ENCODE measurements at places on chromosomes 1 and 21.

GRCh38 chr1:46675549-46676314 is 4.1 kb downstream of the TEX38 start:
- no peak for DNase-seq

- DNase-seq = no peak
These were observed 131.5 kb upstream of the SLC44A3 start for GRCh38 chr1:94688646-94689045.

- no peak for DNase-seq
These were observed 14.7 kb downstream of the RAB42 start for GRCh38 chr1:28606771-28607170.

DNA sequence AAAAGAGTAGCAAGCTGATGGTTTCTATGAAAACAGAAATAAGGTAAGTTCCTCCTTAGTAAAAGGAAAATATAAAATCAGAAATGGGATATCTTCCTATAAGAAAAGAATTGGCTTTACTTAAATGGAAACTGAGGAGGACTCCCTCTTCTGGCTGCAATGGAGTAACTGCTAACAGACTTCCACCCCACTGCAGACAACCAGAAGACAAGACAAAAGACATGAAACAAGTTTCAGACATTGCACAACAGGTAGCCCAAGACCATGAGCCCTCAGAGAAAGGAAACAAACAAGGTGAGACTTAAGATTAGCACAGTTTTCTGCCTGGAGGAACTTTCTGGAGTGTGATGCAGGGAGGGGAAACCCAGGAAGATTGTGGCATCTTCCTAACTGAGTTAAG is 17.0 kb upstream of the OLFML2B start:
- no peak for DNase-seq

DNA sequence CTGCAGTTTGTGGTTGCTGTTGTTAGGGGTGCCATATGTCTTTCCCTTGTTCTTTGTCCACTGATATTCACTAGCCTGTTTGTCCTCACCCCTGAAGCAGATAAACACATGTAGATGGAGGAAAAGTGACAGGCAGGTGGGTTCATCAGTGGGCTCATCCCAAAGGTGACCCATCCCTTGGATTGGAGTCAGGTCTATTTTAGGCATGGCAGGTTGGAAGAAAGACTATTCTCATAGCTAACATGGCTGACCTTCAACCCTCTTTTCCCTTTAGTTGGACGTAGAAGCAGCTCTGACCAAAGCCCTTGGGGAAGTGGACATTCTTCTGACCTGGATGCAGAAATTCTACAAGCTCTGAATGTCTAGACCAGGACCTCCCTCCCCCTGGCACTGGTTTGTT is 5.5 kb downstream of the IL24 start:
- no peak for DNase-seq

- no peak for DNase-seq
These were observed 102.5 kb upstream of the KAZN start for GRCh38 chr1:14495996-14496395.

- DNase-seq = peak; percentile 33
These were observed 7.0 kb upstream of the GPR88 start for GRCh38 chr1:100530880-100531487.

Measured in HS-5 (cell line).